ENCODE measurements at places on chromosomes 16 and 17.
A peak's percentile ranks its signal among the peaks of the same experiment; 100 is the strongest.

GRCh38 chr17:57440522-57441269, 184.4 kb downstream of the MSI2 start:
- DNase-seq, result peak; percentile 56

DNA sequence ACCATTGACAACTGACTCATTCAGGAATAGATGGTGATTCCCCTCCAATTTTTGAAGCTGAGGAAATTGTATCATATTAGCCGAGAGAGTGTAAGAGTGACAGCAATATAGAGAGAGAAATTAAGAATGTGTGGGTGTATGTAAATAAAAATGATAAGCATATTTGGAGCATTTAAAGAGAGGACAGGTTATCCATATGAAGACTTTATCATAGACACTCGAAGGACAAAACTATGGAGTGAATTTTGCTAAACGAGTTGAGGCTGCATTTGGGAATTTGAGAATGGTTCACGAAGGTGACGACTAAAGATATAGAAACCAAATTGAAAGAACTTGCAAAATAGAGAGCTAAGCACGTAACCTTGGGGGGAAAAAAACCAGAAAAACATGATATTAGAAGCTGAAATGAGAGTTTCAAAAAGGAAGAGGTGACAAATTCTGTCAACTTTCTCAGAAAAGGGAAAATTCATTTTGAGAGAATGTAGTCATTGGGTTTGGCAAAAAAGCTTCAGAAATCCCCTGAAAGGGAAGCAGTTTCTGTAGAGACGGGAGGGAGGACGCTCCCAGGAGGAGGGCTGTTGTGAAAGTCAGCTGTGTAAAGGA, 129.7 kb downstream of the KCNJ2 start:
- no peak for DNase-seq

DNA sequence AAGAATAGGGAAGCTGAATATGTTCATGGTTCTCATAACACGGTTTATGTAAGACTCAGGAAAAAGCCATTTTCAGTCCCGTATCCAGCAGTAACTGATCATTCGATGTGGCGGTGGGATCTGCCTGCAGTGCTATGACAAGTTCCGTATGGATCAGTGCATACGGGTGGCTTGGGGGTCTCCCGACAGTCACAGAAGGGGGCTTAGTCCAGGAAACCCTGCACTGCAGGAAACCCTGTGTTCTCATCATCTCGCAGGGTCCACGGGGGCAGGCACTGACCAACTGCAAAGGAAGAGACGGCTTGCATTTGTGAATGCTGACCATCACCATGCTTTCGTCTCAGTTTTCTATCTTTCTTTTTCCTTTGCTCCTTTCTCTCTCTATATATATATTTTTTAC, 7.7 kb downstream of the MTHFSD start:
- DNase-seq, result no peak

GRCh38 chr17:70955441-70955840, 786.1 kb downstream of the KCNJ2 start:
- no peak for DNase-seq

DNA sequence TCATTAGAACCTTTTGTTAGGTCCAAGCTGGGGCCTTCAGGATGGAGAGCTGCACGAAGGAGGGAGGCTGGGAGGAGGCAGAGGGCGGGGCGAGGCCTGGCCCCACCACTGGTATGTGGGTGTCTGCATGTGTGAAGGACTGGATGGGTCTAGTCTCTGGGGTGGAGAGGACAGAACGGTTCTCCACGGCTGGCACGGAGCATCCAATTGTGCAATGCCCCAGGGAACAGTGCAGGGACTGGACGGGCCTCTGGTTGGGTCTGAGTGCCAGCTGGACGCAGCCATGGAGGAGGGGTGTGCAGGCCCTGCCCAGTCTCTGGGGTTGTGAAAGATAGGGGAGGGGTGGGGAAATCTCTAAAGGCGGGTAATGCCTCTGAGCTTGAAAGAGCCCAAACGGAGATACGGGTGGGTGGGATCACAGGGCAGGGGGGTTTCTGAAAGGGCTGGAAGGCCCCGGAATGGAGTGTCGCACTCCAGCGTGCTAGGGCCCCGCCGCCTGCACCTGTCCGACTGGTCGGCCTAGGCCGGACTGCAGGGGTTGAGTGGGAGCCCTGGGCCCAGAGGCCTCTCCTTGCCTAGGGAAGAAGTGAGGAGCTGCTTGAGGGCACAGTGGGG, 1.6 kb downstream of the PPL start:
- peak; percentile 44 for DNase-seq

GRCh38 chr16:28107232-28107631, 43.7 kb upstream of the GSG1L start:
- DNase-seq, result no peak

DNA sequence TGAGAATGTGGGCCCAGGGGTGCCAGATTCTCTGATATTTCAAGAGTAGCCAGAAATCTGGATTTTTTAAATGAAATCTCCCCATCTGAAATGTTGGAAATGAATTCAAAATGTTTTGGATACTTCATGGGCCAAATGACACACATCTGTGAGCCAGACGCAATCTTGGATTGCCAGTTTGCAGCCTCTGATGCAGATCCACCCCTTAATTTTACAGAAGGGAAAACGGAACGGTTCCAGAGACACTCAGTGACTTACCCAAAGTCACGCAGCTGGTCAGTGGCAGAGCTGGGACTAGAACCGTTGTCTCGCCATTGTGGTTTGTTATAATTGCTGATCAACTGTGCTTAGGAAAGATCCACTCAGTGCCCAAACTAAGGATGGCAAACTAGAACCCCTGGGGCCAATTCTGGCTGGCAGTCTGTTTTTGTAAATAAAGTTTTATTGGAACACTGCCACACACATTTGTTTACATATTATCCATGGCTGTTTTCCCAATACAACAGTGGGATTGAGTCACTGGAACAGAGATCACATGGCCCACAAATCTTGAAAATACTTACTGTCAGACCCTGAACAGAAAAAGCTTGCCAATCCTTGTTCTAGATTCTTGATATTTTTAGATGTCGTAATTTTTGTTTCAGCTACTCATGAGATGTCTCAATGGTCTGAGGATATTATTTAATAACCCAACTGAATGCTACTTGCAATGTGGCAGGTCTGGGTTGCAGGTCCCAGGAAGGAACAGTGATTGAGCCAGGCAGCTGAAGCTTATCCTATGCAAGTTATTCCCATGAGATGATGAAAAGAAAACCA, 143.8 kb downstream of the AXIN2 start:
- no peak for DNase-seq

DNA sequence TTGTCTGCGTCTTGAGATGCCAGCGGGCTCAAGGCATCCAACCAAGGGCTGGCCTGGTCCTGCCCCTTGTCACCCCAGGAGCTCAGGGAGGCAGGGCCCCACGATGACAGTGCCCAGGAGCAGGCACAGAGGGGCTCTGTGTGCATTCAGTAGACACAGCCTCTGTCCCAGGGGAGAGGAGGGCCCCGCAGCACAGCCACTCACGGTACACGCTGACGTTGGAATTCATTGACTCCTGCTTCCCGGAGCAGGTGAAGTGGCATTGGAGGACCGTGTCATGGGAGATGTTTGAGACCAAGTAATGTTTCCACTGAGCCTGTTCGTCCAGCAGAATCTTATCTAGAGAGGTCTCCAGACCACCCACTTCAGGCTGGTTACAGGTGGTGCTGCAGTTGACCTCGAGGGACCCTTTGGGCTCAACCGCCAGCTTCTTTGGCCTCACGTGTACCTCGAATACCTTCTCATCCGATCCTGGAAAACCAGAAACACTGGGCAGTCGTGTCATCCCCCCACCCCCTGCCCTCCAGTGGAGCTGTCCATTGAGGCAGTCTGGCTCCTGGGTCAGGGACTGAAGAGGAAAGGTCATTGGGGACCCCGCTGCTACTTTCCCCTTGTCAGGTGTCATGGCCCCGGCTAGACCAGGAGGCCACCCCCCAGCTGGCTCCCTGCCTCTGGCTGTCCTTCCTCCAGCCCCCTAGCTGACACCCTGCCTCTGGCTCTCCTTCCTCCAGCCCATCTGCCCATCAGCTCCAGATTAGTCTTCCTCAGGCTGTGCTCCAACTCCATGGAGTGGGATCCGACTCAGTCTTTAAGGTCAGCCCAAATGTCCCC, 7.0 kb downstream of the PRR29 start:
- DNase-seq, result no peak

DNA sequence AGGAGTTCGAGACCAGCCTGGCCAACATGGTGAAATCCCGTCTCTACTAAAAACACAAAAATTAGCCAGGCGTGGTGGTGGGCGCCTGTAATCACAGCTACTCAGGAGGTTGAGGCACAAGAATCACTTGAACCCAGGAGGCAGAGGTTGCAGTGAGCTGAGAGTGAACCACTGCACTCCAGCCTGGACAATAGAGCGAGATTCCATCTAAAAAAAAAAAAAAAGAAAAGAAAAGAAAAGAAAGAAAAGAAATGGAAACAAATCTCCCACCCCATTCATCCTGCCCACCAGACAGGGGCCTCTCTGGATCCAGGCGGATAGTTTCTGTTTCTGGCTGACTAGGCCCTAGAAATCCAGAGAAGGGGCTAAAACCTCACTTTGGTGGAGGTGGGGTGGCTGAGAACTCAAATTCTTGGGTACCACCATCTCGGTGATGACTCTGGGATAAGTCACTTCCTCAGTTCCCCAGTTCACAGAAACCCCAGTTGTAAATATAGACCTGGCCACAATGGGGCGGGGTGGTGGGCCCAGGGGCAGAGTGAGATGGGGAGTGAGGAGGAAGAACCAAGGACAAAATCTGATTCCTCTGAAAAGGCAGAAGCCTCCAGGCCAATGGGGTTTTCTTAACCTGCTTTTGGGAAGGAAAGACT, 22.2 kb downstream of the SOCS1 start:
- DNase-seq, result peak; percentile 41

DNA sequence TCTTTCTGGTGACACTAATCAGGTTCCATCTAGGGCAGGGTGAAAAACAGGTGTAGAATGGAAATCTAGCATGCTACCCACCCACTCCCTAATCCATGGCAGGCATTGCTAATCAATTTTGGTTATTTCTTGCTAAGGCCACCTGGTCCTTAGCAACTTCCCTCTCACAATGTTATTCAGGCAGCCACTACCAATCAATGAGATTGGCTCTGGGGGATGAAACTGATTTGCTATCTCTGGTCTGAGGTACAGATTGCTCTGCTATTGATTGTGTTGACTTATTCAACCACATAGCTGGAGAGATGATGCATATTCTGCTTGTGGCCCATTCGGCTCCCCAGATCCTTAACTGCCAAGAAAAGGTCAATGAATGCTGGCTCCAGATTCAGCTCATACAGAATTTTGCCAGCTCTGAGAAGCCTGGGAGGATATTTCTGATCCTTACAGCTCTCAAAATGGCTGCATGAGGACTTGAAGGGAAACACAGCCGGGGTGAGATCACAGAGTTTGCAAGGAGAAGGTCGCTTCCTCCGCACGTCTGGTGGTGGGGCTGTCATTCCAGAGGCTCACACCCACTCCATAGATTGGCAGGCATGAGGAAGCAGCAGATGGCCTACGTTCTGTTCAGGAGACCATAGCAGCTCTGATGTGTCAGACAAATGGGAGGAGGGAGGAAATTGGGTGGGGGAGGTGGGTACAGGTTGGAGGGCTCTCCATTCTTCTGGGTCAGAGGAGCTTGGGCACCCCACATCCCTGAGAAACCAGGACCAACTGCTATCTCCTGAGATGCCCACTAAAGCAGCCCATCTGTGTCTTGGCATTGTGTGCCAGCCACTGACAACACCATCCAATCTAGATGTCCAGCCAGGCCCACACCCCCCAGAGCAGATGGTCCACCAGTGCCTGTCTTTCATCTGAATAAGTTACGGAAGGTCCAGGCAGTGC, 22.3 kb downstream of the SEZ6 start:
- no peak for DNase-seq

- no peak for DNase-seq
Observed at GRCh38 chr16:87326151-87326571, 9.0 kb upstream of the C16orf95 start.

GRCh38 chr16:84295203-84295860, 654 bp downstream of the WFDC1 start:
- no peak for DNase-seq

DNA sequence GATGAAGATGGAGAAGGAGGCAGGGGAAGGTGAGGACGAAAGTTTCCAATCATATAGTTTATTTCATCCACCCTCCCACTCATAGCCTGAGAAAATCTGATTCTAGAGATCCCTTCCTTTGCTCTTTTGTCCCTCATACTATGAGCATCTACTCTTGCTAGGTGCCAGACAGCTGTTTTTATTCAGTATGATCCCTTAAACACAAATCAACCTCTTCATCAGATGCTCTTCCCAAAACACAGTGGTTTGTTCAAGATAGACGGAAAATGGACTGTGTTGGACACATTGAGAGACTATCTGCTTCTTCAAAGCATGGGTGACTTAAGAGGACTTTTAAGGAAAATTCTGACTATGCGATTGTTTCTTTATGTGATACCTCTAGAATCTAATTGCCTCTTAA, 49.4 kb upstream of the XYLT1 start:
- no peak for DNase-seq

DNA sequence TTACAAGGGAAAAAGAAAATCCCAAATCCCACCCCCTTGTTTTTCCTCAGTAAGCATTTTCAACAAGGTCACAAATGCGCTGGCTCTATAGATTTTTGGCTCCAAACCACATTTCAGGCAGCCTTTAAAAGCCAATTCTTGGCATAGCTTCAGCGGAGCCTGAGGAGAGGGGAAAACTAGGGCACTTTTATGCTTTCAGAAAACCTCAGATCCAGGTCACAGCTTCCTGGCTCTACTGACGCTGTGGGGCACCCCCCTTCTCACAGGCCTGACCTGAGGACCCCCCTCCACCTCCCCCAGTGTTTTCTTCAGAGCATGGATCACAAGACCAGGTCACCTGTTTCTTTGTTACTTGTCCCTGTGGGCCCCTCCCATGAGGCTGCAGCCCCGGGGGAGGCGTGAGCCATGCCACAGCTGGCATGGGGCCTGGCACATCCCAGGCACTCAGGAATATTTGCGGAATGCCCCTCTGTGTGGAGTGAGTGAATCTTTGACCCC, 30.1 kb upstream of the MTSS2 start:
- peak; percentile 60 for DNase-seq

DNA sequence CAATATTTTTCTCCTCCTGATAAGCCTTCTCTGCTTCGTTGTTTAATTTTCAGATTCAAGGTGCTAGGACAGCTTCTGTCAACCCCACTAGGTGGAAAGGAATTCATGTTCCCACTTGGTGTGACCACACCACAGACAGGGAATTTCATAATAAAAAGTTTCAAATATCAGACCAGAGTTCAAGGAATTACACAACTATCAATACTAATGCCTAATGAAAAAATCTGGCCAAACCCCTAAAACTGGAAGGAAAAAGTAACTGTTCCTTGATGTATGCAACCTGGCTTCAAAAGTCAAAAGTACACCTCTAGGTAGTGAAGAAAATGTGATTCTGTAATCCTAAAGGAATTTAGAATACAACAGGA, 87.8 kb upstream of the CORO6 start:
- no peak for DNase-seq
